ENCODE measurements at places on chromosomes 2 and 18. TPM values are rescaled to one million over a fixed set of nuclear protein-coding genes. Genes with fewer than 3 reads are reported as not detected.

Gene CBLN2
- 2.0 TPM for total RNA-seq

Gene TLK1
- total RNA-seq, result 28.4 TPM

Gene TRMT61B
- total RNA-seq, result 19.3 TPM

Gene PARD3B
- 21.7 TPM for total RNA-seq

Gene SCYGR3
- not detected for total RNA-seq

All from skin of body (tissue), 3 donors.